ENCODE measurements at places on chromosomes 6 and 20. TPM values are rescaled to one million over a fixed set of nuclear protein-coding genes. Genes with fewer than 3 reads are reported as not detected.

The PXMP4 gene
- total RNA-seq, result 21.8 TPM

- peaks cover 2% of the 10 kb centered on the region for H3K27me3 ChIP-seq
- H3K4me3 ChIP-seq, result no peak overlapping the region
- no peaks in the 10 kb centered on the region for H3K36me3 ChIP-seq
- H3K4me1 ChIP-seq, result peaks cover under 1% of the 10 kb centered on the region
Observed at GRCh38 chr6:43917878-43918382, 147.9 kb downstream of the VEGFA start.

DNA sequence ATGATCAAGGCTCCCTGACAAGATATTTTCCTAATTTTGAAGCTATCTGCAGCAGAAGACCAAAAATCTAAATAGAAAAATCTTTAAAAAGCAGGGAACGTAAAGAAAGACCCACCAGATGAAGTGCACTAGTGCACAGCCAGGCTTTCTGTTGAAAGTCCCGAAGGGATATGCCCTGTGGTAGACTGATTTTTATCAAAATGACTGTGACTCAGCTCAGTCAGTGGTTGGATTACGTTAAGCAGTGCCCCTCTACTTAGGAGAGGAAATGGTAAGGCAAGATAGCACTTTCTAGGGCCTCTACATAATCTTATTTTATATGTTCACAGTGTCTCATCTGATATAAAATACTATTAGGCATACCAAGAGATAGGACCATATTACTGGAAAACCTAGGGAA lies 123.4 kb upstream of the RAB32 start:
- H3K27ac ChIP-seq, result no peak overlapping the region
- no peaks in the 10 kb centered on the region for H3K36me3 ChIP-seq
- H3K27me3 ChIP-seq, result peaks cover 2% of the 10 kb centered on the region
- no peak overlapping the region for H3K4me3 ChIP-seq

DNA sequence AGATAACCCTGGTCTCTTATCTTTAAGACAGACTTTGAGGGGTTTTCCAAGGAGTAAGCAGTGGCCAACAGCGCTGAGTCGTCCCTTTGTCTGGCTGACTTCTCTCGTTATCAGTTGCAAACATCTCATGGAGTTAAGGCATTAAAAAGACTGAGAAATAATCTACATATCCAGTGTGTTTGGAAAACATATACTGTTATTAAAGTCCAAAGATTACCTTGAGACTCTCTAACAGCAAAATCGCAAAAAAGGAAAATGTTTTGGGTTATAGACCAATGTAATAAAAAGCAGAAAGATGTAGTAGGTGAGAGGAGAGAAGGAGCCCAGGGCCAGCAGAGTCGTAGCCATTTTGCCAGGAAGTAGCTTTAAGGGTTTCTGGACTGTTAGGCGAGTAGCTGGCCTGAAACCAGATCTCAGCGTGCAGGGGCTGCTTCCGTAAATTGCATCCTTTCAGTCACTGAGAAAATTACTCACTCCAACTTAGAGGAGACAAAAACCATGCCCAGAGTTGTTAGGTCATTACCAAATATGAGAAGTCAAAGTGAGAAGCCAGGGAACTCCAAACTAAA lies 24.6 kb downstream of the MYLK4 start:
- peaks cover 3% of the 10 kb centered on the region for H3K27me3 ChIP-seq
- no peak for DNase-seq
- no peaks in the 10 kb centered on the region for H3K36me3 ChIP-seq
- no peaks in the 10 kb centered on the region for H3K4me1 ChIP-seq
- no peak overlapping the region for H3K4me3 ChIP-seq
- no peak overlapping the region for H3K27ac ChIP-seq

The TOMM6 gene
- total RNA-seq, result 202 TPM

The GPX6 gene
- not detected for total RNA-seq

The TMEM14C gene
- 65.6 TPM for total RNA-seq

- H3K27me3 ChIP-seq, result no peaks in the 10 kb centered on the region
- no peak overlapping the region for H3K4me3 ChIP-seq
- no peaks in the 10 kb centered on the region for H3K36me3 ChIP-seq
- no peak for DNase-seq
- no peak overlapping the region for H3K27ac ChIP-seq
Observed at GRCh38 chr6:11968241-11968806, 43.8 kb upstream of the HIVEP1 start.

DNA sequence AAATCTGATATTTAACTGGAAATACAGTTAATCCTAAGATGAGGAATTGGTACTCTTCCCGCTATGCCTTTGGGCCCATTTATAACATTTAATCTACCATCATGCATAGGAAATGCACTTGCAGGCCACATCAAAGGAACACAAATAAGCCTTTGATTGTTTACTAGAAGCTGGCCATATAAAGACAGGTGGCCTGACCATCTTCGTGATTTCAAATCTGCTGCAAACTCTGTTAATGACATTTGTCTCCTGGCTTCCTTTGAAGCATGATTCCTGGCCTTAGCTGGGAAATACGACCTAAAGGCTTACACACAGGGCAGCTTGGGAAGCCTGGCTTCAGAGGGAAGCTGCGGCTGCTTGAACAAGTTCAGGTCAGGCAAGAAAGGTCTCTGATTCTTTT lies 552.1 kb downstream of the CDH26 start:
- no peak overlapping the region for H3K27ac ChIP-seq
- no peaks in the 10 kb centered on the region for H3K27me3 ChIP-seq
- no peak overlapping the region for H3K4me3 ChIP-seq
- DNase-seq, result no peak

- H3K4me1 ChIP-seq, result no peaks in the 10 kb centered on the region
- H3K27ac ChIP-seq, result no peak overlapping the region
- no peaks in the 10 kb centered on the region for H3K36me3 ChIP-seq
Observed at GRCh38 chr6:16279243-16279642, 40.9 kb downstream of the GMPR start.

GRCh38 chr6:118959903-118960302 lies 24.9 kb upstream of the MCM9 start:
- no peaks in the 10 kb centered on the region for H3K27me3 ChIP-seq
- peaks cover 14% of the 10 kb centered on the region for H3K4me1 ChIP-seq
- peaks cover 3% of the 10 kb centered on the region for H3K36me3 ChIP-seq
- H3K27ac ChIP-seq, result no peak overlapping the region
- no peak for DNase-seq

GRCh38 chr20:19977373-19977770 lies 39.8 kb upstream of the NAA20 start:
- H3K4me3 ChIP-seq, result no peak overlapping the region
- no peak overlapping the region for H3K27ac ChIP-seq
- H3K27me3 ChIP-seq, result peaks cover 4% of the 10 kb centered on the region
- DNase-seq, result no peak

GRCh38 chr6:33975661-33976436 lies 170.0 kb downstream of the GRM4 start:
- no peak overlapping the region for H3K27ac ChIP-seq
- peaks cover 2% of the 10 kb centered on the region for H3K4me1 ChIP-seq
- H3K4me3 ChIP-seq, result no peak overlapping the region
- no peak for DNase-seq
- H3K36me3 ChIP-seq, result no peaks in the 10 kb centered on the region
